ENCODE measurements at places on chromosomes 2 and 18. TPM values are rescaled to one million over a fixed set of nuclear protein-coding genes. Genes with fewer than 3 reads are reported as not detected.

DNA sequence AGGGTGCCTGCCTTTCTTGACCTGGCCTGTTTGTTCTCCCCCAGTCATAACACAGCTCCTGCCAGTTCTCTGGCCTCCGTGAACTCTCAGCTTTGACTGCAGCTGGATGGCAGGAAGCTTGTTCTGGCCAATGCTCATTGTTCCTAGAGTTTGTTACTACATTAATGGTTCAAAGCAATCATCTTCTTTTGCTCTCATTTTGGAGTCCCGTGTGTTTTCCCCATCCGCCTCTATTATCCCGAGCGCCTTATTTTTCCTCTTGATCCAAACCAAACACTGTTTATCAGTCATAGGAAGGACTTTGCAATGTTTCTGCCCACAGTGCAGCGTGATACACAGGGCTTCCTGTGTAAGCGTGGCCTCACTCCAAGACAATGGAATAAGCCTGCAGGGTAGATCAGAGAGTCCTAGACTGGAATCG lies 184.3 kb upstream of the APCDD1 start:
- H3K4me3 ChIP-seq = no peak overlapping the region
- H3K36me3 ChIP-seq = no peaks in the 10 kb centered on the region

The ING5 gene
- 44.4 TPM for total RNA-seq

GRCh38 chr18:74489676-74490075 lies 6.5 kb upstream of the CNDP2 start:
- H3K4me3 ChIP-seq = no peak overlapping the region
- peaks cover 7% of the 10 kb centered on the region for H3K4me1 ChIP-seq

GRCh38 chr2:222842491-222843174 lies 18.2 kb upstream of the ACSL3 start:
- H3K4me1 ChIP-seq = no peaks in the 10 kb centered on the region
- no peak for DNase-seq
- no peaks in the 10 kb centered on the region for H3K27me3 ChIP-seq
- H3K27ac ChIP-seq = no peak overlapping the region
- no peak overlapping the region for H3K4me3 ChIP-seq

DNA sequence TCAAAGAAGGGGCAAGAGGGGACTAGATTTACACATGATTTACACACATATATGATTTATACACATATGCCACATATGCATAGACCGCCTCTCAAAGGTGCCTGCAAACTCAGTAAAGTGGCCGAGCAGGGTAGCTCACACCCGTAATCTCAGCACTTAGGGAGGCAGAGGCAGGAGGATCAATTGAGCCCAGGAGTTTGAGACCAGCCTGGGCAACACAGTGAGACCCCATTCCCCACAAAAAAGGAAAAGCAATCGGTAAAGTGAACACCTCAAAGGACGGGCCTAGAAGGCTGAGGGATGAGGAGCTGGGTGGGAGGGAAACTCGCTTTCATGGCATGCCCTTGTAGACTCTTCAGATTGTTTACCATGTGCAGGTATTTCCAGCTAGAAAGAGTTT lies 5.1 kb downstream of the ANKRD39 start:
- H3K4me1 ChIP-seq = peaks cover 15% of the 10 kb centered on the region
- no peak for DNase-seq
- H3K4me3 ChIP-seq = no peak overlapping the region
- no peak overlapping the region for H3K27ac ChIP-seq
- H3K27me3 ChIP-seq = no peaks in the 10 kb centered on the region
- H3K36me3 ChIP-seq = peaks cover 22% of the 10 kb centered on the region

DNA sequence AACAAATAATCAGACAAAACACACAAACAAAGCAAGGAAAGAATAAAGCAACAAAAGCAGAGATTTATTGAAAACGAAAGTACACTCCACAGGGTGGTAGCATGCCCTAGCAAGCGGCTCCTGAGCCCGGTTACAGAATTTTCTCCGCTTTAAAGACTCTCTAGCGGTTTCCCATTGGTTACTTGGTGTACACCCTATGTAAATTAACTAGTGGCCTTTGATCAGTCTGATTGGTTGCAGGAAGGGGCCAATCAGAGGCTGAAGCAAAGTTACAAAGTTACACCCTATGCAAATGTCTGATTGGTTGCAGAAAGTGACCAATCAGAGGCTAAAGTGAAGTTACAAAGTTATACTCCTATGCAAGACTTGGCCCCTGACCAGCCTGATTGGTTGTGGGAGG lies 242.9 kb downstream of the LDLRAD4 start:
- no peaks in the 10 kb centered on the region for H3K27me3 ChIP-seq
- no peak overlapping the region for H3K4me3 ChIP-seq
- no peak overlapping the region for H3K27ac ChIP-seq
- no peak for DNase-seq
- H3K4me1 ChIP-seq = peaks cover 47% of the 10 kb centered on the region
- no peaks in the 10 kb centered on the region for H3K36me3 ChIP-seq

DNA sequence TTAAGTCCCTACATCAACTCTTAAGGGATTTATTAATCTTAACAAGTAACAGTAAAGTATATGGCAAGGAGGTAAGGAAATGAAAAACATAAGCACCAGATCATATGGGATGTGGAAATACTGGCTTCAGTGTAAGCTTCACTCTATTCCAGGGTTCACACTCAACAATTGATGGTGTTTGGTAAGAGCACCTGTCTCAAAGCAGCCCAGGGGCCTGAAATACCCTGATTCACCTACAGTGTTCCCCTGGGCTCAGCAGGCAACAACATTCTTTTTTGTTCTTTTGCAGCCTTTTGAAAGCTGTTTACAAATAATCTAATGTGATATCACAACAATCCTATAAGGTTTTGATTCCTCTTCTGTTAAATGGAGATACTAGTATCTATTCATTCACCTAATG lies 1.2 kb upstream of the MLPH start:
- DNase-seq = no peak
- no peaks in the 10 kb centered on the region for H3K36me3 ChIP-seq
- H3K27me3 ChIP-seq = peaks cover 9% of the 10 kb centered on the region

All from CD8-positive, alpha-beta memory T cell (primary cell).